ENCODE measurements at places on chromosomes 4 and X.

DNA sequence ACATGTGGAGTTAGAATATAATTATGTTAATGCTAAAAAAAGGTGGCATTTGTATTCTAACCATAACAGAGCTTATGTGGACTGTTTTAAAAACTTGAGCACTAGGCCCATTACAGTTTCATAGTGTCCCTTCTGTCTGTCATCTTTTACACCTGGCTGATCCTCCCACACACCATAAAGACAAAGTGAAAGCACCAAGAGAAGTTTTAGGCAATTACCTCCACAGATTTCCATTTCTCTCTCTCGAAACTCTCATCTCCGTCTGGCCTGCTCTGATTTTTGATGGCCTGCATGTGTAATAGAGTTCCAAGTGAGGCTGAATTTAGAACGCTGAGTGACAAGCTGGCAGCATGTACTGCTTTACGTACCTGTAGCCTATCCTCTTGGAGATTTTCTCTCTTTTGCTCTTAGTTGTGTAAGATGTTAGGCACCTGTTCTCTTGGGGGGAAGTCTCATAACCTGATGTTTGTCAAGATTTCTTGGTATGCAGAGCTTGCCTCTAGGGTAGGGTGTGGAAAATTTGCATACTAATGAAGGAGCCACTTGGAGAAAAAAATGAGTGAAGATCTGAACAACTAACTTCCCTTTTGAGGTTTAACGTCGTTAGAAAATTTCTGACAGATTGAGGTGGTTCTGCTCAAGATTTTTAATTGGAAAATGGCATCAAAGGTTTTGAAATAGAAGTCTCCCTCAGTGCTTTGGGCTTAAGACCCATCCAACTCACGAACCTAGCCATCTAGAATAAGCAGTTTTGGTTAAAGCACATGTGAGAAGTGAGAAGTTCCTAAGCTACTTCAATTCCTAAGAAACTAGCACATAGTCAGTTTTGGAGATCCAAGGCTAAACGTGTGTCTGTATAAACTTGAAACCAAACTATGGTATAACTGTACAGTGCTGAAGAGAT is 57.6 kb upstream of the RAP1GDS1 start:
- no peak for DNase-seq

- no peak for DNase-seq
Observed at GRCh38 chr4:136900696-136901095, 631.6 kb downstream of the PCDH18 start.

- no peak for DNase-seq
Observed at GRCh38 chrX:130682990-130683389, 220.0 kb downstream of the ENOX2 start.

- peak; percentile 48 for DNase-seq
Observed at GRCh38 chr4:38071801-38072431, 111.7 kb downstream of the PTTG2 start.

- DNase-seq, result no peak
Observed at GRCh38 chr4:74536557-74536956, 91.6 kb downstream of the AREG start.

GRCh38 chrX:122441451-122441850 is 742.6 kb upstream of the GRIA3 start:
- no peak for DNase-seq

GRCh38 chr4:71389149-71389827 is 50.5 kb downstream of the SLC4A4 start:
- DNase-seq, result peak; percentile 70

DNA sequence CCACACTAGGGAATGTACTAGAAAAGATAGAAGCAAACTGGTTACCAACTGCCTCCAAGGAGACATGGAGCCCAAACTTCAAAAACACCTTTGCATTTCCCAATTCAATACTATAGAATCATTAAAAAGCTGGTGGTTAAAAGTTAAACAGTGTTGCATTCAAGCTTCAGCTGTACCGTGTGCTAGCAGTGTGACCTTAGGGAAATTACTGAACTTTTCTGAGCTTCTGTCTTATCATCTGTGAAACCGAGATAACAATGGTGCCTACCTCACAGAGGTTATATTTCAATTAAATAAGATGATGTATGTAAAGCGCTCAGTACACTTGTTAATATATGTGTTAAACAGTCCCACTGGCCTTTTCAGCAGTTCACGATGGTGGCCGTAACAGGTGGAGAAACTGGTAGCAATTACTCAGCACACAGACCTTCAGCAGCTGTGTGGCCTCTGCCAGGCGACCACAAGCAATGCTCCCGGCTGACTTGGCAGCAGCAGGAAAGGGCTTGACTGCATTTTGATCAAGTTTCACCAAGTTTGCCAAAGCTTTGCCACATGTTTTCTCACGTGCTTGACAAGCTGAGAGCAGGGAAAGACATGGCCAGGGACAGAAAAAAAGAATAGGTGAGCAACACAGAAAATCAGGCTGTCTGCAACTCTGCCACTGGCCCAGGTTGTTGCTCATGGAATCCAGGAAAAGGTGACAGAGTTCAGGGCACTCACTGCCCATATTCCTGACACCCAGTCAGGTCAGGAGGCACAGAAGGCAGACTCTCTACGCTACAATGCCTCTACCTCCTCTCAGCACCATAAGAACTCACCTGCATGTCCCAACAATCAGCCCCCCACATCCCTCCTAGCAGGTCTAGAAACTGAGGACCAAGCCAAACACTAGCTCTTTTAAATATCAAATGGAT is 72.1 kb downstream of the PARM1 start:
- no peak for DNase-seq

GRCh38 chr4:155524926-155525455 is 141.7 kb upstream of the GUCY1A1 start:
- DNase-seq, result no peak

GRCh38 chr4:112127803-112128202 is 17.5 kb upstream of the FAM241A start:
- no peak for DNase-seq

DNA sequence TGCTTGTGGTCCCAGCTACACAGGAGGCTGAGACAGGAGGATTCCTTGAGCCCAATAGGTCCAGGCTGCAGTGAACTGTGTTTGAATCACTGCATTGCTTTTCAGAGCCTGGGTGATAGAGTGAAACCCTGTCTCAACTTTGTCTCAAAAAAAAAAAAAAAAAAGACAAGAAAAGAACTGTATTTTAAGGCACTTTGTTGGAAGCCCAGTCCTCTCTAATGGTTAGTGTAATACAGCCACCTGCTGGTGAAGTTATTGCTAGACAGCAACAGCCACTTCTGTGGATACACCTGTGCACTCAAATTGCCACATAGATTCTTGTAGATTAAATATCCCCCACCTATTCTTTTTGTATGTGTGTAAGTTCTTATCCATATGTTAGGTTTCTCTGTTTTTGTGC is 10.1 kb upstream of the FGG start:
- DNase-seq, result no peak

- no peak for DNase-seq
Observed at GRCh38 chrX:77061545-77061944, 385.6 kb upstream of the FGF16 start.

DNA sequence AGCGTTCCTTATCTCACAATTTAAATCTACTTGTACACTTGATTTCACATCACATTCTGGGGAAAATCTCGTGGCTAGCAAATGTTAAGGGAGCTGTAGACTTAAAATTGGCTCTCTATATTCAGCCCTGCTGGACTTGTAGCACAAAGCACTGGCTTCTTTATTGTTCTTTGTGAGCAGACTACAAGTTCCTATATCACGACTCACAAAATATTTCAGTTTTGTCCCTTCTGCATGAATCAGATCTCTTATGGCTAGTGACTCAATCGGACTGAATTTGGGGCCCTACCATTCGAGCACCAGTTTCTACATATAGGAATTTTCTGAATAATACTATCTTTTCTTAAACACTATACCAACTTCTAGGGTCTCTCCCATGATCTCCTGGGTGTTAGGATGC is 390.1 kb downstream of the ADAM29 start:
- DNase-seq, result no peak

- DNase-seq, result no peak
Observed at GRCh38 chr4:165383591-165384073, 4.8 kb downstream of the CPE start.

DNA sequence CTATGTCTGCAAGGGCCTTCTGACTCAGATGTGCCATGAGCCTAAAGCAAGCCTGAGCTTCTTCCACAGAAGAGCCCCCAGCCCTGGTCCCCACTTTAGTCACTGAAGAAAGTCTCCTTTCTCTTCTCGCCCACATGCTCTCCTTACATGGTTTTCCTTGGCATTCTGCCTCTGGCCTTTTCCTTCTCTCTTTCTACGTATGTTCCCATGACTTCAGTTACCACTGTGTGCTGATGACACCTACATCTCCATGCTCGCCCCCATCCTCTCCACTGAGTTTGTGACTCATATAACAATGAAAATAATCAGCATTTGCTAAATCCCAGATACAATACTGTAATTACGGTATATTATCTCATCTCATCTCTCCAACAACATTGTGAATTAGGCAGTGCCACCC is 149.3 kb downstream of the AMMECR1 start:
- no peak for DNase-seq

DNA sequence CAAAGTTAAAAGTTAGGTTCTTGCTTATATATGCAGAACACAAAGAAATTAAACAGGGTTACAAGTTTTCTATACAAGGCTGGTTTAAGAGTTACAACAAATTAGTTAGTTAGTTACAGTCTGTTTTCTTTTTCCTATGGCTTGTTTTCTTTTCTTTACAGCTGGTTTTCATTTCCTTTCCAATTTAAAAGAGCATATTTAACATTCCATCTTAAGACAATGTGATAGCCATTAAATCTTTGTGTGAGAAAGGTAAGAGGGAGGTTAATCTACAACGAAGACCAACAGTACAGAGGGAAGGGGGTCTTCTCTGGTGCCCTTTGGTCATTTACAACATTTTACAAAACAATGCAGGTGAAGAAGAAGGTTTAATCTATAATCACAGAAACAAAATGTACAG is 290.6 kb downstream of the ZNF674 start:
- no peak for DNase-seq

GRCh38 chr4:1535926-1536578 is 129.8 kb upstream of the NKX1-1 start:
- DNase-seq, result peak; percentile 48

DNA sequence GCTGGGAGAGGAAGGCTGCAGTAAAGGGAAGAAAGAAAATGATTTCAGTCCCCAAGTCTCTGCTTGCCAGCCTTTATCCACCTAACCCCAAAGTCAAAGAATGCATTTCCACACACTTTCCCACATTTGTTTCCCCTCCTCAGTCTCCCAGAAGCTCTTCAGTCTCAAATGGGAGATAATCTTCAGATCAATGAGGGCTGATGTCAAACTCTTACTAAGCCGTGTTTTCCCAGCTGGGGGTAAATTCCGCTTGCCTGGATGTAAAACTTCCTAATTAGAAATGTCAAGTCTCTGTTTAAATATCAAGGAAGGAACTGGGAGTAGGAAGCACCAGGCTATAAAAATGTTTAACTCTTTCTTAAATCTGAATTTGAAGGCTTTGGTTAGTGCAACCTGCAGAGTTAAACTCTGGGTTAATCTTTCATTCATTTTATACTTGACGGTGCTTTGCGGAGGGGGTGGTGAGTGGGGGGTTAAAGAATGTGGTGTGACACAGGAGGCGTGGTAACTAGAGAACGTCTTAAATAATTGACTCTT is 601.4 kb upstream of the ACTRT1 start:
- DNase-seq, result no peak

- DNase-seq, result no peak
Observed at GRCh38 chr4:188341428-188341827, 202.2 kb downstream of the TRIML1 start.

DNA sequence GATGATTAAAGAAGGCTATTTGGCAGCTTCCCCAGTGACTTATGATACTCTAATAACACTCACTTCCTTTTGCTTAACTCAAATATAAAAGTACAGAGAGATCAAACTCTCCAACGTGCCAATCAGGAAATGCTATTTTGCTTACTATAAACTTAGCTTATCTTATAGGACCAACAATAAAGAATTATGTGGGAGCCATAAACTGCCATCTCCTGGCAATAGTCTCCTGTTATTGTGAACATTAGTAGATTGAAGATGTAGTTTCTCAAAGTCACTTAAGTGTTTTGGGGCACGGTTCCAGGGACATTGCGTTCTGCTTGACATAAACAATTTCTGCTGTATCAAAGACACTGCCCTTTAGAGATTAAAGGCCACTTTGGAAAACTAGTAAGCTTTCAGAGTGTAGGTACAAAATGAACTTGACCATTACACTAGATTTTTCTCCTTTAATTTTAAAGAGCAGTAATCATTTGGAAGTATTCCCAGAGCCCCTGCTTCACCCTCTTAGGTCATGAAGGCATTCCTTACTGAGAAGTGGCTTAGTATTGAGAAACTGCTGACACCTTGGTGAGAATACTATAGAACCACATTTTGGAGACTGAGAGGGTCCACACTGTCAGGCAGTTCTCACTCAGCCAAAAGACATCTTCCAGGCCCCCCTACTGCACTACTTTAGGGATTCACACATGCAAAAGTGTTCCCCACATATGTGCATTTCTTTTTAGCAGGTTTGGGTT is 51.9 kb downstream of the MAOA start:
- peak; percentile 87 for DNase-seq

DNA sequence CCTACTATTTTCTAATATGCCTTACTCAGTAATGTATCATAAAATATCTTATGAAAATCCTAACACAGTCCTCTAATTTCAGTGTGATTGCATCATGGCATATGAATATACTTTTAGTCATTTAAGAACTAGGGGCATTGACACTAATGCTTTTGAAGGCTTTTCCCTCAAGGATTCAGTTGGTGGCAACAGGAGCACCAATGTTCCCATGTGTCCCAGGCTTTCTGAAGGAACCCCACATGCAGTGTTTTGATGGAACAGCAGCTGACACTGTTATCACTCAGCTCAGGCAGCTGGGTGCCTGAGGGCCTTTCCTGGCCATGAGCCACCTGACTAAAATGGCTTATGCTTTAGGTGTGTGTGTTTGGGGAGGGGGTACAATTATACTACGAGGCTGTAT is 348.3 kb downstream of the ARHGAP24 start:
- peak; percentile 49 for DNase-seq

DNA sequence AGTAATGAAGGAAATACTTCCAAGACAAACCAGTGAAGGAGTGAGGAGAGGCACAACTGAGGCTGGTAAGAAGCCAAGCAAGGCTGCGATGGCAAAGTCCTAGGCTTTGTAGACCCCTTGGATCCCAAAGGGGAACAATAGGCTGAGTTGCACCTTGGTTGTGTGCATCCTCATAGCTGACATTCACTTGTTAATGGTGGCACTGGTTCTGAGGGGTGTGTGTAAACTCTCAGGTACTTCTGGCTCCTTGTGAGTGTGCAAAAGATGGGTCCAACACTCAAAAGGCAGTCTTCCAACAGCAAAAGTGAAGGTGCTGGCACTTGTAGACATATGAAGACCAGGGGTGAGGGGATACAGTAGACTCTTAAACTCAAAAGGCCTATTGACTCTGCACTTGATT is 60.5 kb downstream of the CCNG2 start:
- no peak for DNase-seq

- DNase-seq, result no peak
Observed at GRCh38 chrX:69195192-69195591, 29.9 kb upstream of the PJA1 start.

- no peak for DNase-seq
Observed at GRCh38 chr4:42747971-42748370, 91.1 kb upstream of the ATP8A1 start.

- DNase-seq, result no peak
Observed at GRCh38 chr4:145697332-145697731, 17.4 kb downstream of the C4orf51 start.
